ENCODE measurements at places on chromosomes 13 and 19.

DNA sequence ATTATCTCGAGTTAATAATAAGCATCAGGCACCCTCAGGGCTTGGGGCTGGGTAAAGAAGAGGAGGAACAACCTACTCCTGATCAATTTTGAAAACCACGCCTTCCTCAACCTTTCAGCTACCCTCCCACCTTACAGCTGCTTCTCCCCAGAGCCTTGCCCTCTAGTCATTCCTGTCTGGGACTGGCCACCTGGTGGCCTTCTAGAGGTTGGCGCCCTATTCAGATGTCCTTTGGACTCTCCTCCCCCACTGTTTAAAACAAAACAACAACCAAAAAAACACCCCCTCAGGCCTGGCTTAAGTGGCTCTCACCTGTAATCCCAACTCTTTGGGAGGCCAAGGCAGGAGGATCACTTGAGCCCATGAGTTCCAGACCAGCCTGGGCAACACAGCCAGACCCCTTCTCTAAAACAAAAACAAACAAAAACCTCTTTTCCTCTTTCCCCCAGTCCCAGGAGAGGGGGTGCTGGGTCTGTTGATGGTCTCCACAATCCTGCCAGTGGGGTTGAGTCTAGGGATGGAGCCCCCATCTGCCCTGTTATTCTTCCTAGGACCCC lies 62.3 kb downstream of the CCDC70 start:
- DNase-seq = no peak

DNA sequence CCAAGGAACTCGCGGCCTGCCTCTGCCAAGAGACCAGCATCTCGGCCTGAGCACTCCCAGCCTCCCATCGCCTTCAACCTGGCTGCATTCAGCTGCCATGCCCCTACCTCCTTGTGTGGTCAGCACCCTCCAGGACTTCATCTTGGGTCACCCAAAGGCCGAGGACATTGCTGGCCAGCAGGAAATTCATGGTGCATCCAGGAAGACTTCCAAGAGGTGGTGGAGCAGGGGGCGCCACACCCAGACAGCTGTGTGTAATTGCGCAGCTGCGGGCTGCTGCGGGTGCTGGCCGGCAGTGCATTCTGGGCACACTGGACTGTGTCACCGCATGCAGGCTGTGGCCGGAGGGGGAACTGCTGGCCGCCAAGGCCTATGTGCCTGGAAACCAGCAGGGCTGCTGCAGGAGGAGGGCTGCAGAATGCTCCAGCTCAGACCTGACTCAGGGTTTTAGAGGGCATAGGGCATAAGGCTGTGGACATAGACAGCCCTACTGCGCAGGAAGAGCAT lies 164.3 kb upstream of the TUBA3C start:
- no peak for DNase-seq

DNA sequence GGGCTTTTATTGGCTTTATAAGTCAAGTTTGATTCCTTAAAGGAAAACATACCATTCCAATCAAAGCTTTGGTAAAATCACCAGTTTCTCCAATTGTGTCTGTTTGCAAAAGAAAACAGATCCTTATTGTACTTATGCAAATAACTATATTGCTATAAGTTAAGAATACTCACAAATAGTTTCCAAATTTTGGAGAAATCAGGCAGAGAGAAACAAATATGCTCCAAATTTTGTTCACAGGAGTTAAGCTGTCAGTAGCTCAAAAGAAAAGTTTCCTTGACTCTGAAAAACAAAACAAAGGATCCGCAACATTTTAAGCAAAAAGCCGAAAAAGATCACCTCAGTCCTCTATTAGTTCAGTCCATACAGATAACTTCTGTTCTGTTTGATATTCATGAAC lies 19.2 kb upstream of the IGFL4 start:
- no peak for DNase-seq

- DNase-seq = no peak
Measured at GRCh38 chr13:110677731-110678545, 28.0 kb downstream of the CARS2 start.
